Activated naive CD8-positive, alpha-beta T cell treated with anti-CD3 and anti-CD28 coated beads, Interleukin-2, amount 50 U/mL, for 24 hours (primary cell): ENCODE measurements at places on chromosomes 2 and 18.

GRCh38 chr18:48304906-48305693 lies 104.1 kb downstream of the ZBTB7C start:
- DNase-seq: no peak

- DNase-seq: no peak
Measured at GRCh38 chr2:46364797-46365457, 67.7 kb downstream of the EPAS1 start.

GRCh38 chr2:3182848-3183247 lies 194.8 kb downstream of the EIPR1 start:
- no peak for DNase-seq

GRCh38 chr18:46668694-46669093 lies 11.7 kb upstream of the LOXHD1 start:
- no peak for DNase-seq

DNA sequence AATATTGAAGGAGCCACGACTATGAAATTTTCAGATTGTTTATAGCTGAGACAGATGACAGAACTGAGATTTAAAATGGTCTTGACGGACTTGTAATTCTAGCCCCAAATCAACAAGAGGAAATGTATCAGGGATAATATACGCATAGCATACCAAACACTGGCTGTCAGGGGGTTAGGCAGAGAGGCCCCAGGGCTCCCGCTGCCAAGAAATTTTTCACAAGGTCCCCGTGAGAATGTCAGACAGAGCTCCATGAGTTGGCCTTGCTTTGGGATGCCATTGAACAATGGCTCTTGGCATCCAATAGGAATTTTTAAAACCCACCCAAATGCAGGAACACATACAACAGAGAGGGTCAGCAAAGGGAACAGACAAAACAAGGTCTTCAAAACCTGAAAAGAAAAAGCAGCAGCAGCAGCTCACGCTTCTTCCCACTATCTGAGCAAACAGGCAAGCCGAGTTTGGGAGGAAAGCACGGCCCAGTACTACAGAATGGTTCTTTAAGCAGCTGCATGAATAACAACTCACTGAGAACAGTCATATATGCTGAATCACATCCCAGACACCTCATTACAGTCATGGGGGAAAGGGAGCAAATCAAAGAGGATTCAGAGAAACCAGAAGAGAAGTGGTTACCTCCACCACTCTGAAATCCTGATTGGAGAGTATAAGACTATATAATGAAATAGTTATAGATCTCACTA lies 445.6 kb downstream of the RND3 start:
- DNase-seq: no peak

- no peak for DNase-seq
Measured at GRCh38 chr2:177592945-177593344, 200.4 kb downstream of the AGPS start.

DNA sequence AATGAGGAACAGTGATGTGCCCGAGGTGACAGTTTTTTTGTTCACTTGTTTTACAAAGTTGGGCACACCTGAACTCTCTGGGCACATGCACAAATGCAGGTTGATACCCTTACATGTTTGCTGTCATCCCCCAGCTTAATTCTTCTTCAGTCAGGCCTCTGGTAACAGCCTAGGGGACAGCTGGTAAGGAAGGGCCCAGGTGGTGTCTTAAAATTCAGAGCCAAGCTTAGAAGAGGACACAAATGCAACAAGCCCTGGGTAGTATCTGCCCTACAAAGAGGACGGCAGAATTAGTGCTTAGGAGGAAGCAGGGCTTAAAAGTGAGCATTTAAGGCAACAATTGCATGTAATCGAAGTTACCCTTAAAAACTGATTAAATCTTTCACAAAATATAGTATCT lies 171.9 kb upstream of the ACAA2 start:
- DNase-seq: no peak

- DNase-seq: no peak
Measured at GRCh38 chr18:6781796-6782195, 52.3 kb downstream of the ARHGAP28 start.

DNA sequence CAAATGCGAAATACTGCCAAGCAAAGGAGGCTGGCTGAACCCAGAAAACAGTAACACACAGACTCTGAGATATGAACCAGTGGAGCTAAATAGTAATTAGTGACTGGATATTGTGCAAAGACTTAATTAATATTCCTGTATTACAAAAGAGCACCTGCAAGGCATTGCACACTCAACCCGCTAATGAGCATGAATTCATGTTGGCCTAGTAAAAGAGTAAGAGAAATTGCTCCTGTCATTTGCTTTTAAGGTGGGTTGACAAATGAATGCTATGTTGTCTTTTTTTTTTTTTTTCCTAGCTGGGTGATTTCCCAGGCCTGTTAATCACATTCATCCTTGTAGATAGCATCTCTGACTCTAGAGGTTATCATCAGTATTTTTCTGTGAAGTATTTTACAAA lies 87.0 kb upstream of the CERS6 start:
- DNase-seq: no peak

DNA sequence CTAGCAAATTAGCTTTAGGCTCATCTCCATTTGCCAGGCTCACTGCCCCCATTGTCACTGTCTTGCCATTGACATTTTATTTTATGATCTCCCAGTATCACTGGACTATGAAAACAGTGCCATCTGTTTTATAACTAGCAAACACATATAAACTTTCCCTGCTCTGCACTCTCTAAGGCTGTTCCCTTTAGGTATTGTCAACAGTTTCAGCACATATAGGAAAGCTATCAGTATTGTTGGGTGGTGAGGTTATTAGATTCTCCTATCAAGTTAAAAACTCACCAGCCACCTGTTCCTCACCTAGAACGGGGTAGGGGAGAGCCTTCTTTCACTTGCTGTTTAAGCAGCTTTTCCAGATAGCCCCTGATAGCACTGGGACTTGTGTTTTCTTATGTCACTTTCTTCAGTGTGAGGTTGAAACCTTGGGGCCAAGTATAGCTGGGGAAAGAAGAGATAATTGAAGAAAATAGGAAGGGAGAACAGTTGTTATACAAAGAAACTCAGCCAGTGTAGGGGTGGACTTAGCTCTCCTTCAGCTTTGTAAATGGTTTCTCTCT lies 32.5 kb downstream of the CFLAR start:
- no peak for DNase-seq

DNA sequence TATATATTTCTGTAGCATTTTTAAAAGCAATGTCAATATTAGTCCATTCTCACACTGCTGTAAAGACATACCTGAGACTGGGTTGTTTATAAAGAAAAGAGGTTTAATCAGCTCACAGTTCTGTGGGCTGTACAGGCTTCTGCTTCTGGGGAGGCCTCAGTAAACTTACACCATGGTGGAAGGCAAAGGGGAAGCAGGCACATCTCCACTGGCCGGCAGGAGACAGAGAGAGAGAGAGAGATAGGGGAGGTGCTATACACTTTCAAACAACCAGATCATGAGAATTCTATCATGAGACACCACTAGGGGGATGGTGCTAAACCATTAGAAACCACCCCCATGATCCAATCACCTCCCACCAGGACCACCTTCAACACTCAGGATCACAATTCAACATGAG lies 43.1 kb downstream of the CHMP3 start:
- DNase-seq: peak; percentile 14

GRCh38 chr18:62183578-62184195 lies 3.2 kb downstream of the PIGN start:
- peak; percentile 36 for DNase-seq

DNA sequence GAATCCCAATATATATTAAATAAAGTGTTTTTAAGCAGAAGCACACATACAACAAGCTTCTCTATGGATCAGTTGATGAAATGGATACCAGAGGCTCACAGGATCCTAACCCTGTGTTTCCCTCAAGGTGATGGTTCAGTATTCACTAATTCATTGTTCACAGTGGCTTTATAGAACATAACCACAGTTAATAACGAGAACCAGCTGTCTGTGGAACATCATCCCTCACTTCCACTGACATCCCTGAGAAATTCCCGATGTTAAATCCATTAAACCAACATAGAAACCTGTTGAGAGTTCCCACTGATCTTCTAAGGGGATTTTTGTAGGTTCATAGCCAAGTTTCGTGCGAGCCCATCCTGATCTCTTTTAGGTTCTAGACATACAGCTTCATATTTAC lies 29.0 kb downstream of the CCDC195 start:
- no peak for DNase-seq

DNA sequence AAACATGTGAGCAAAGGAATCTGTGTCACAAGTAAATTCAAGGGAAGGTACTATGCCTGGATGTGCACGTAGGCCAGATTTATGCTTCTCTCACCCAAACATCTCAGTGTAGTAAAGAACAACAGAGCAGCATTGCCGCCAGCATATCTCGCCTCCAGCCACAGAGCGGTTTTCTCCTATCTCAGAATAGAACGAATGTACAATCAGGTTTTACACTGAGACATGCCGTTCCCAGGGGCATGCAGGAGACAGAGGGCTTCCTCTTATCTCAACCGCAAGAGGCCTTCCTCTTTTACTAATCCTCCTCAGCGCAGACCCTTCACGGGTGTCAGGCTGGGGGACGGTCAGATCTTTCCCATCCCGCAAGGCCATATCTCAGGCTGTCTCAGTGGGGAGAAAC lies 175.3 kb downstream of the RPIA start:
- DNase-seq: no peak

- no peak for DNase-seq
Measured at GRCh38 chr18:68940754-68941153, 142.9 kb downstream of the CCDC102B start.

DNA sequence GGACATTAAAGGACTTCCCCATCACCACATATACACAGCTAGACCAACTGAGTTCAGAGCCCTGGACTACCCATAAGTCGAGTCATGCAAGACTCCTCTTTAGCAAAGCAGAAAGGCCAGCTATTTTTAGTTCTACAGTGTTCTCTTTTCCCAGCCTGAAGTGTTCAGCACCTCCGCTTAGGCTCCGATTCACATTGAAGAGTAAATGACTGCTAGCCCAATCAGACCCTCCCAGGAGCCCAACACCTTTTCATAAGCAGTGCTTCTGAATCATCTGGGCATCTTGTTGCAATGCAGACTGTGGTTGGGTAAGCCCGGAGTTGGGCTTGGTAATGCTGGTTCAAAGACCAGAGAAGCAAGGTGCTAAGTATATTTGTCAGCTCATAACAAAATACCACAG lies 138.6 kb upstream of the MSH6 start:
- DNase-seq: no peak

- DNase-seq: no peak
Measured at GRCh38 chr2:185279999-185280398, 458.6 kb upstream of the FSIP2 start.

DNA sequence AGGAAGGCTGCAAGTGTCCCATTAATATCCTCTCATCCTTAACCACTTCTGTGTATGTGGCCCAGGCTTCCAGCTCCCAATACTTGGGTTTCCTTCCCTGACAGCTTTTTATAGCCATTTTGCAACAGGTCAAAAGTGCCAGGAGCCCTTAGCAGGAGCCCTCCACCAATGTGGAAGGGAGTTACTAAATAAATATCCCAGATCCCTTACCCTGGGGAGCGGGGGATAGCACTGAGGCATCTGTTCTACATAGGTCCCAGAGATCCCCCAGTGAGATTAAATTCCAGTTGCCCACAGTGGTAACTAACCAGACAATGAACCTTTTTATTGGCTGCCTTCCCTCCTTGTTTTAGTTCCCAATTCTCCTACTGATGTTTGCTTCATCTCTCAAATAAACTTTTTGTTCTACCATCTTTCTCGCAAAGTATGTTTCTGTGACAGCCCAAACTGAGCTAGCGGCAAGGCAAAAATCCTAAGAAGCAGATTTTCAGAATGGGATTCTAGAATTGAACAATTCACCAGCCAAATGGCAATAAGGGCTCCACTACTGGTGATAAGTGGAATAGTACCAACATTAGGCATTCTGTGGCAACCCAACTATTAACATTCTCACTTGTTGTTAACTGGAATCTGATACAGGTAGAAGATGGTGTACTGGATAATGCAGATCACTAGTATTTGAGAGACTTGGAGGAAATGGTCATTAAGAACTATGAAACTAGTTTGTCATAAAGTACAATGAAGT lies 83.9 kb upstream of the MAPRE2 start:
- DNase-seq: no peak

- no peak for DNase-seq
Measured at GRCh38 chr2:241871538-241872312, 2.2 kb downstream of the RTP5 start.

GRCh38 chr2:160294339-160294803 lies 94.3 kb upstream of the ITGB6 start:
- DNase-seq: peak; percentile 29

DNA sequence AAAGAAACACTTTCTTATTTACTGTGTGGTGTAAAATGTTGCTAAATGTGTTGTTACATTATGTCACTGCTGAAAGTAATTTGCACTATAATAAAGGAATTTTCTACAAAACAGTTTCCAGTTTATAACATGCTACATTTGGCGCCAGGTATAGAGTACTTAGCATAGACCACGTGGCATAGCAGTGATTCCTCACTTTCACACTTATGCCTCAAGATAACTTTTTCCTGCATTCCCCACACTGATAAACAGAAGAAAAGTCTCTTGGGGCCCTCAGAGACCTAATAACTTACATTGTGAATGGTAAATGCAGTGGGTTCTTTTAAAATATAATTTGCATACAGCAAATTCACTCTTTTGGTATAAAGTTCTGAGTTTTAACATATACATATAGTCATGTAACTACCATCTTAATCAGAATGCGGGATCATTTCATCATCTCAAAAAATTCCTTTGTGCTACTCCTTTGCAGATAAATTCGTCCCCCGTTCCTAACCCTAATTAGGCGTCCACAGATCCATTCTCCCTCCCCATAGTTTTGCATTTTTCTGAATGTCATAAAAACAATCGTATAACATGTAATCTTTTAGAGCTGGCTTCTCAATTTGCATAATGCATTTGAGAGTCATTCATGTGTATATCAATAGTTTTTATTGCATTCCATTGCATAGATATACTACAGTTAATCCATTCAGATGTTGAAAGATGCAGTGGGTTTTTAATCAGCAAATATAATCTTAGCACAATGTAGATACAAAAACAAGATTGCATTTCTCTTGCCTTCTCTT lies 7.5 kb downstream of the LGALSL start:
- DNase-seq: no peak

DNA sequence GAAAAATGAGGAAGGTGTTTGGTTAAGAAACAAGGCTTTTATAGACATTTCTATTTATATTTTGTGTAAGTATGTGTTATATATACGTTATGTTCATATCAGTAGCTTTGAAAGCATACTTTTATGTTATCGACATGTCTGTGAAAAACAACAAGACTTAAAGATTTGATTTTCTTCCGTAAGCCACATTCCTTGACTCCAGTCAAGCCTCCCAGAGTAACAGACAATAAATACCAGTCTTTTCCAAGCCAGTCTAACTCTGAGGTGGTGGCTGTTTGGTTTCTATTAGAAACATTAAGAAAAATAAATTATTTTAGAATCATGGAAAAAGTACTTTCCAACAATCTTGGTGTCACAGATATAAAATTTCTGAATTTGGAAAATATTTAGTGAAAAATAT lies 16.3 kb upstream of the ITGAV start:
- no peak for DNase-seq

DNA sequence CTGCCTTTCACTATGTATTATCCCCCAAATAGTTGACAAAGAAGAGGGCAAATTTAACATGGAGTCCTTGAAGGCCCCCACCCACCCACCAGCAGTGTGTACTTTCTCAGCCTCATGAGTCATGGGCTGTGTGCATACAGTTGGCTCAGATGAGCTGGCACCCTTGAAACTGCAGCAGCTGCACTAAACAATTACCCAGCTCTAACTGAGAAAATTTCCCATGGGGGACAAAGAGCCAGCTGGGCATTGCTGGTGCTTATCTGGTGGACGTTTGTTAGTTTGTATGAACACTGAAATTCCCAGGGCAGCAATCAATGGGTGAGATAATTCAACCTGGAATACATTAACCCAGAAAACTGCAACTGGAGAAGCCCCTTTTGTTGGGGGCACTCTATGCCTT lies 131.7 kb downstream of the GCA start:
- DNase-seq: no peak

- DNase-seq: no peak
Measured at GRCh38 chr2:27911458-27912210, 21.1 kb downstream of the BABAM2 start.
